Left renal pelvis (tissue), 4 donors: ENCODE measurements at places on chromosomes 1 and 21.

- no peak for DNase-seq
Observed at GRCh38 chr1:8816264-8816663, 1.2 kb downstream of the RERE start.

DNA sequence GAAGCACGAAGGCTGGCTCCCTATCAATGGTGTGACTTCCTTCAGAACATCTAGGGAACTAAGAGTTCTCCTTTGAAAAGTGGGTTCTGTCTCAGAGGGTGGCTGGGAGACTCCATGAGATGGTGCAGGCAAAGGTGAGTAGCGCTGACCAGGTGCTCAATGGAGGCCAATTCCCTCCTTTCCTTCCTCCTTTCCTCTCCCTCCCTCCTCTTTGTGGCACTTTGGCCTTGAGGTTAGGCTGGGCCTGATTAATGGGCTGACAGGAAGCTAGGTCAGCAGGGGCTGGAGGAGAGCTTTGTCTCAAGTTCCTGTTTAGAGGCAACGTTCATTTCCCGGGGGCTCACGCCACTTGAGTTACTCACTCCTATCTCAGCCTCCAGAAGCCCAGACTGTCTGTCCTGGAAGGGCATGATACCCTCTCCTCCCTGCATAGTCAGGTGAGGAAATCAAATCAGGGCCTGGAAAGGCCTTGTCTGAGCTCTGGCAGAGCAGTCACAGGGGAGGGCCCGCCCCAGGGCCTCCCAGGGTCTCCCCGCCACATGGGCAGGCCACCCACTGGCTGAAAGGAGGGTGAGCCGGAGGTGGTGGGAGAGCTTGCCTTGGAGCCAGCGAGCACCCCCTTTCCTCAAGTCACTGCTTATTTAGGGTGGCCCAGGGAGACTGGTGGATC lies 58.4 kb upstream of the SSBP3 start:
- no peak for DNase-seq

- DNase-seq, result no peak
Observed at GRCh38 chr21:41245509-41246135, 71.0 kb upstream of the FAM3B start.

GRCh38 chr21:45445369-45445768 lies 40.4 kb downstream of the COL18A1 start:
- no peak for DNase-seq

DNA sequence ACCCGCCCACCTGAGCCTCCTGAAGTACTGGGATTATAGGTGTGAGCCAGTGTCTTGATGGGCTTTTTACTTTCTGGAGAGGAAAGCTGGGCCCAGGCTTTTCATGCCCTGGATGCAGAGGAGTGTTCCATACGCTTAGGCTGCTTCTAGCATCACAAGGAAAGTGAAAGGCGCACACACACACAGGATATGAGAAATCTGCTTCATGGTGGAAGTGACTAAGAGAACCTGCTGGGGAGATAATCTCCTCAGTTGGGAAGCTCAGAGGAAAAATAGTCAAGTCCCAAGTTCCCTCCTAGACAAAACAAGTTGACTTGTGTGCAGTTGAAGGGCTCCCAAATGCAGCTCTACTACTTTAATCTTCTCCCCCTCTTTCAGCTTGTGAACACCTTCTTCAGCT lies 2.2 kb downstream of the NUDC start:
- no peak for DNase-seq
